GOT3 (cell line): ENCODE measurements at places on chromosomes 5 and 9.

GRCh38 chr5:112551419-112552032, 132.4 kb upstream of the EPB41L4A start:
- no peak for DNase-seq

DNA sequence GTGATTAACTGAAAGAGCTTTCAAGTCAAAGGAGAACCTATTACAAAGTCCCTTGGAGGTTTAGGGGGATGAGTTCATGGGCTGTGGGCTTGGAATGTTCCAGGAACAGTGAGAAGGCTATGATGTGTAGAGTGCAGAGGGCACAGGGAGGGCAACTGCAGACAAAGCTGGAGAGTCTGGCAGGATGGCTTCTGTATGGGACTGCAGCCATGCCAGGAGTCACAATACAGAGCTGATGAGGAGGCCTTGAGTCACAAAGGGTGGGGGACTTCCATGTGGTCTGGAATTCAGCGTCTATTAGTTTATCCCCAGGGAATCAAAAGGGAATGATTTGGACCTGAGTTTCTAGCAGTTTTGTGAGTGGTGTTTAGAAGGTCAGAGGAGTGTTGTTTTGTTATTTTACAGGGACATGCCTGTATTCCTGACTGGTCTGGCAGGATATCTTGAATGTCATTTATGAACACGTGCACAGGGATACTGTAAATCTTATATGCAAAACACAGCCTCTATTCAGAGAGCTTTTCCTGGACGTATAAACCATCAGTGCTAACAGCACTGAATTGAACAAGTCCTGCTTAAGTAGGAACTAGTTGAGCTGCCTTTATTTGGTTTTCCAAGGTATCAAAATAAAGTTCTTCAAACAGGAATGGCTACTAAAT, 14.3 kb upstream of the TEK start:
- DNase-seq = no peak

DNA sequence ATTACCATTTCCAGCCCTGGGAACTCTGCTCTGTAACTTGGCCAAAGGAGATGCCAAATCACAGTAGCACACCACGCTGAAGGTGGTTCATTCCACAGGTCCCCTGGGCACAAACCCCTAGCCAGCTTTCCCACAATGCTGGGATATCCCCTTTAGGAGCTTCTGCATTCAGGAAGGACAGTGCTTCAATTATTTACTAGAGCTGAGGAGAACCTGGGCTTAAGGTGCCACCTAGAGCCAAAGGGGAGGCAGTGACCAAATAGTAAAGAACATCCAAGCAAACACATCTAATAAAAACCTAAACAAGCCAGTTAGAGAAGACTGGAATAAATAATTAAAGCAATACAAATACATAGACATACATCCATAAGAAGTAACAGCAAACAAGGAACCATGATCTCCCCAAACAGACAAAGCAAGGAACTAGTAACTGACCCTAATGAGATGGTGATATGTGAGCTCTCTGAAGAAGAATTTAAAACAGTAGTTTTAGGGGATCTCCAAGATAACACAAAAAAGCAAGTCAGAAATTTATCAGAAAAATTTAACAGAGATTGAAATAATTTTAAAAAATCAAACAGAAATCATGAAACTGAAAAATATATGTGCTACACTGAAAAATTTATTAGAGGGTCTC, 14.6 kb downstream of the KIF4B start:
- no peak for DNase-seq

DNA sequence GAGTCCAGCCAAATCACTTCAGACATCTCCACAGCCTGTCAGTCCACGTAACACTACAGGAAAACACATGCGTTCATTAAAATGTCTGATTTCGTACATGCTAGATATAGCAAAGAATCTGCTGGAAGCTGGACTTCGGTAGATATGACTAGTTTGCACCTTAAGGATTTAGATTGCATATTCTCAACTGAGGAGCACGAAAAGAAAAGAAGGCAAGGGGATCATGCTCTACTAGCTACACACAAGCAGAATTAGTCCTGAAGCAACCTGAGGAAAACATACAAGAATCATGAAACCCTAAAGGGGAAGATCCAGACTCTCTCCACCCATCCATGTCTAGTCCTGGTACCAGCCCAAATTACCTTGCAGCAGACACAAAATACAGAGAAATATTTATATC, 36.1 kb upstream of the SSBP2 start:
- DNase-seq = no peak

- DNase-seq = no peak
Observed at GRCh38 chr9:91116211-91116610, 245.5 kb downstream of the AUH start.

DNA sequence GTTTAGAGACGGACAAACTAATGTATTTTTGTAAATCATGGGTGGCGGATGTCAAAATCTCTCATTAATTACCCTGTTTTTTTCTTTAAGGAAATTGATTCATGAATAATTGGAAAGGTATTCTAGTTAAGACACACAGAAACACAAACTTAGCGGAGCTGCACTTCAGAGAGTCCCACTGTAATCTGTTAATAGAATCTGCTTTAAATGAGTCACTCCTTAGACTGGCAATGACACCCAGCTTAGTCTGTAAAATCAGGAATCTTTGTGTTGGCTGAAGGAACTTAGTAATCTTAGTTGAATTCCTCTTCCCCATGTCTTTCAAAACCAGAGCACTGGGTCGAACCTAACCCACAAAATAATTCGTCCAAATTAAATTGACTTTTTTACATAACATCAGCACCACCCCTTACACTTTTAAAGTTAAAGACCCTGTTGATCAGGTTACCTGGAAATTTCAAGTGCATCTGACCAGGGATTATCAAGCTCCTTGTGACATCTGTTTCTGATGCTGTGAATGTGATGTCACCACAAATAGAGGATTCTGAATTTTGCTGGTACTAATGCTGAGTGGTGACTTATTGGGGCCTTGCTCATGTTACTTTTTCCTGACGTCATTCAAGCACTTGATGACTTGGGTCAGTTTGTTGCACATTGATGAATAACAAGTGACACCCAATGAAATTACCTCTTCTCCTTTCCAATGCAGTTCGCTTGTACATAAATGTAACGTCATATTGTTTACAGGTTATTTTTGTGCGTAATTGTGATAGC, 313.6 kb downstream of the KCTD16 start:
- DNase-seq = no peak

DNA sequence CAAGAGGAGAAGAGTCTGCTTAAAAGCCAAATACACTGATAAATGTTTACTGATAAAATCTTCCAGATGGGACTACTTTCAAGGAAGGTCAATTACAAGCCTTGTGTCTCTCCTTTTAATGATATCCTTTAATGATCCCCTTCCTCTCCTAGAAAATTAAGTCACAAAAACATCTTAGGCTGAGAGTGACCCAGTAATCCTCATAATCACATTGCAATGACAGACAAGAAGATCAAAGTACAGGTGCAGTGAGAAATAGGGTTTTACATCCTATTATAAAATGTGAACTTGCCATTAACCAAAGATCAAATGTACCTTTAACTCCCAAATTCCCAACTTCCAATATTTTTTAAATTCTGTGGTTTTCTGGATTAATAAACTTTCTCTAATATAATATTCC, 514.8 kb downstream of the RAB3C start:
- no peak for DNase-seq

- no peak for DNase-seq
Observed at GRCh38 chr5:139684881-139685749, 37.0 kb downstream of the CXXC5 start.

GRCh38 chr5:129049126-129049799, 45.3 kb upstream of the ISOC1 start:
- no peak for DNase-seq

GRCh38 chr5:32193591-32193990, 19.5 kb upstream of the GOLPH3 start:
- DNase-seq = no peak

GRCh38 chr9:130651752-130652151, 12.6 kb upstream of the PRDM12 start:
- DNase-seq = no peak

DNA sequence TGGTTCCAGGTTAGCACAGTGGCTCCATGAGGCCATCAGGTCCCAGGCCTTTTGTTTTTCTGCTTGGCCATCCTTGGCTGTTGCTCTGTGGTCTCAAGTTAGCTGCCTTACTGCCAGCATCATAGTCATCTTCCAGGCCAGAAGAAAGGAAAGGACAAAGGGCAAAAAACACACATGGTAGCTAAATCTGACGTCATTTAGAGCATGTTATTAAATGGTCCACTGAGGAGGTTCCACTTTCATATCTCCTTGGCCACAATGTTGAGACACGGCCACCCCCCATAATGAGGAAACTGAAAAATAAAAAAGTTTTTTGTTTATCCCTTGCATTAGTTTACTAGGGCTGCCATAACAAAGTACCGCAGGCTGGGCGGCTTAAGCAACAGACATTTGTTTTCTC, 106.4 kb upstream of the NIPBL start:
- no peak for DNase-seq

- no peak for DNase-seq
Observed at GRCh38 chr5:32936329-32936728, 225.2 kb downstream of the NPR3 start.

DNA sequence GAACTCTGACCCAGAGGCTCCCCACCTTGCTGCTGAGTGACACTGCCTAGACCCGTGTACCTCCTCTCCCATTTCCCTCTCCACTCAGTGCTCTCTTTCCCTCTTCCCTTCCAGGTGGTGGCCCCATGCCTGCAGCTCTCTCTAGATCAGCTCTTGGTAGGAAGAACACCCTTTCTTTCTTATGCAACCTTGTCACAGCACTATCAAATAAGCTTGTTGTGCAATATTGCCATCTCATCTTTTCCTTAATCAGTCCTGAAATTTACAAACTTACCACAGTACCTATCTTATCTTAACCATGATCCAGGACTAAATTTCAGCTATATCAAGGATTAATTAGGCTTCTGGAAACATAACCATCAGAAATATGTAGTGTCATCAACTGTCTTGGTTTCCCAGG, 88.6 kb downstream of the ZFAND5 start:
- no peak for DNase-seq

GRCh38 chr9:13295556-13295955, 16.1 kb upstream of the MPDZ start:
- no peak for DNase-seq

- no peak for DNase-seq
Observed at GRCh38 chr5:17069995-17070511, 134.0 kb upstream of the MYO10 start.

- no peak for DNase-seq
Observed at GRCh38 chr9:124040935-124041816, 29.6 kb downstream of the LHX2 start.

- DNase-seq = no peak
Observed at GRCh38 chr5:33479311-33479710, 38.5 kb downstream of the TARS1 start.

GRCh38 chr5:95022967-95023695, 261.8 kb downstream of the MCTP1 start:
- DNase-seq = no peak

DNA sequence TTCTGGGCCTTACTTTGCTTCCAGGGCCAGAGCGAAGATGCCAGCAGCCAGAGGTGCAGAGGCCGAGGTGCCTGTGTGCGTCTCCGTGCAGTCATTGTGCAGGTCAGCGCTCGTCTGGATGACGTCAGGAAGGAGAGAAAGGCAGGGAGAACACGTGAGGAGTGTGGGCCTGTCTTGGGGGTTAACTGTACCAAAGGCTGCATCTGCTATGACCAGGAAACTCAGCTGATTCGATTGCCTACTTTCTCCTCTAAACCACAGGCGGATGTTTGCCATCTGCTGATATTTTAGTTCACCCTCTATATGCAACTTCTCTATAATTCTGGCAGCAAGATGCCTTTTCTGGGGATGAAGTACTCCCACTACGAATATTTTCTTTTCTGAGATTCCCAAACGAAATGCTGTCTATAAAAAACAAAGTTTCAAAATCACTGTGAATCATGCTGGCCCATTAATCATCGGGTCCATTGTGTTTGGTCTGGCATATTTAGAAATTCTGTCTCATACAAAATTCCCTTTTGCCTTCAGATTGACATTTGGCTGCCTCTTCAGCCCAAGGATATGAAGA, 24.8 kb downstream of the PCSK1 start:
- DNase-seq = no peak

- DNase-seq = no peak
Observed at GRCh38 chr5:82734347-82734746, 342.8 kb downstream of the TMEM167A start.

GRCh38 chr5:150248946-150249345, 40.6 kb downstream of the CAMK2A start:
- DNase-seq = no peak

DNA sequence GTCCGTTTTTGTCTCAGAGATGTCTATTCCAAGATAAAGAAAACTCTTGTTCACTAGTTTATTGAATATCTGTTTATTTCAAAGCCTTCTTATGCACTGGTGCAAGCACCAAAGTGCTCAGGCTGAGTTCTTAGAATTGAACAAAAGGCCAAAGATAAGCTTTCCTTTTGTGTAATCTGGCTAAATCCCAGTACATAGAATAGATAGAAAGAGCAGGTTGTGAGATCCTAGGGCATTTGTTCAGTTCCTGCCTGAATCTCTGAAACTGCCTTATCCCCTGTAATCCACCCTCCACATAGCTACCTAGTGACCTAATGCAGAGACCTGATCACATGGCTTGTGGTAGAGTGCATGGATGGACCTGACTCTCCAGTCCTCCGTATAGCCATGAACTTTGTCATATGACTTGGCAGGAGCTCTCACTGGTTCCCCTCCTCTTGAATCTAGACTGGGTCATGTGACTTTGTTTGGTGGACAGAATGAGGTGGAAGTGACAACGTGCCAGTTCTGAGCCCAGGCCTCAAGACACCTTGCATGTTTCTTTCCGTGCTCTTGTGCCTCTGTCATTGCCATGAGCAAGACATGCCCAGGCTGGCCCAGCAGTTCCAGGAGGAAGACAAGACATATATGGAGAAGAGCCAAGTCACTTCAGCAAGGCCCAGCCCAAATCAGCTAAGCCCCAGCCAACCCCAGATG, 139.3 kb upstream of the SHB start:
- DNase-seq = no peak

GRCh38 chr5:157890836-157891597, 32.1 kb upstream of the CLINT1 start:
- DNase-seq = no peak

DNA sequence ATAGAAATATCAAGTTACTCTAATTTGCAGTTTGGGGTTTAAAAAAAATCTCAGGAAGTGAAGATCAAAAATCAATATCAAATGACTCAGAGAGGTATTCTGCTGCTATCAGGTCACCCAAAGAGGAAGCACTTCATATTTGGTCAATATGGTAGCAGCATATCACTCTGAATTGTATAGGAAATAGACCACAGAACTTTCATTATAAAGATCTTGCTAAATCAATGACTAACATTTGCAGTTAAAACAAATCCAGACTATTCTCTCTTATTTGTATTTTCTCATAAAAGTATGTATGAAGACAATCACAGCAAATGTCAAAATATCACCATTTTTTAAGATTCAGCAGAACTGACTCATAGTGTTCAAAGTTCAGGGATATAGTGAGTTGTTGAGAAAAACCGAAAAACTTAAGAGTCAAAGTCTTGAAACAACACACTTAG, 105.8 kb upstream of the PCSK1 start:
- DNase-seq = no peak
